ENCODE measurements at places on chromosomes 1 and 21.

DNA sequence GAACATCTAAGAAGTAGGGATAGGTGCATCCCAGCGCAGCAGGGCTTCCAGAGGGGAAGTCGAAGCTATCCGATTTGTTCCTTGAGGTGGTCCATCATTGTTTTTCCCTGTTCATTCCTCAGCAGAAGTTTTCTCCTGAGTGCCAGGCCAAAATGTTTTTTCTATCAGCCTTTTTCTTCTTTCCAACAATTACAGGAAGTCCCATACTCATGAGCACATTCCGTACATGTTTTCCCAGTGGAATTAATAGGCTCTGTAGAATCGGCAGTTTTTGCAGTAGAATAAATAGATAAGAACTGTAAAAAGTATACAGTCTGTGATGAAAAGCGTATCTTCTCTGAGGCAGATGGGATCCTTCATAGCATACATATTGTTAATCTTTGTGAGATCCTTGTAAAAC lies 24.8 kb downstream of the CD101 start:
- no peak overlapping the region for H3K4me3 ChIP-seq
- no peaks in the 10 kb centered on the region for H3K27me3 ChIP-seq
- DNase-seq, result no peak
- H3K4me1 ChIP-seq, result peaks cover 10% of the 10 kb centered on the region

DNA sequence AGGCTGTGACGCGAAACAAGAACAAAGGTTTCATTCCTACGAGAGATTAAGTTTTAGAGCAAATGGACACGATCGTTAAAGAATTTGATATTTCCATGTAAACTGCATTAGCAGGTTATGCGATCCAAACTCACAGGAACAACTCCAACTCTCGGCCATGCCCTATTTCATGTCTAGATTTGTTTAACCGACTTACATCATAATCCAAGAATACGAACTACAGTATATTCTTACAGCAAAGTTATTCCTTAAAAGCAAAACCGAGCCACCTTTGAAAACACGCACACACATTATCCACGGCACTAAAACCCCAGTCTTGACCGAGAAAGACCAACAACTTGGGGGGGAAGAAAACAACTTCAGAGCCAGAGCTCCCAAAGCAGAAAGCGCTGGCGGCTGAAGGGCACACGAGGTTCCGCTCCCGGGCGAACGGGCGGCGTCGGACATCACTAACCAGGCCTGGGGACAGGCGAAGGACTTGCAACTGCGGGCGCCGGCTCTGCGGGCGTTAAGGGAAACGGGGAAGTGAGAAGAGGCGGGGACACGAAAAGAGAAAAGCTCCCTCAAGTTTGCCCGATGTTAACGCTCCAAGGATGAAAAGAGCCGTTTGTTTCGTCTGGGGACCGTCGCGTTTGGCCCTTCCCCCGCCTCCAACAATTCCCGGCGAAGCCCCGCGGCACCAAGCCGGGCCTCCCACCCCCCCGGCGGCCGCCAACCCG lies 690 bp downstream of the B3GALNT2 start:
- H3K27ac ChIP-seq, result peak overlapping the region; percentile 100
- DNase-seq, result peak; percentile 70
- peak overlapping the region; percentile 93 for H3K4me3 ChIP-seq
- H3K36me3 ChIP-seq, result no peaks in the 10 kb centered on the region
- no peaks in the 10 kb centered on the region for H3K27me3 ChIP-seq

DNA sequence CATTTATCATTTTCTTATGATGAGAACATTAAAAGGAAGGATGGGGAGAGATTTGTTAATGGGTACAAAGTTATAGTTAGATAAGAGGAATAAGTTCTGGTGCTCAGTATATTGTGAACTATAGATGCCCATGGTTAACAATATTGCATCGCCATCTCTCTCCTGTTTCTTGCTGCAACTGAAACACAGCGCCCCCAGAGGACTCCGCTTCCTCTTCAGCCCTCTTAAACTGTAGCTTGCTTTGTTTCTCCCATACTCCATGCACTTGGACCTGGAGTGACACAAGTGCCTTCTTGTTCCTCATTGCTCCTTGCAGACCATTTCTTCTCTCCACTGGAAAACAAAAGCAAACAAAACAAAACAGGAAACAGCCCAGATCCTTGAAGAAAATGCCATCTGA lies 70.1 kb upstream of the NTPCR start:
- no peak overlapping the region for H3K27ac ChIP-seq
- DNase-seq, result no peak
- peaks cover 7% of the 10 kb centered on the region for H3K27me3 ChIP-seq
- no peaks in the 10 kb centered on the region for H3K36me3 ChIP-seq
- H3K4me1 ChIP-seq, result no peaks in the 10 kb centered on the region

GRCh38 chr1:163387146-163387545 lies 65.4 kb downstream of the NUF2 start:
- no peak overlapping the region for H3K4me3 ChIP-seq
- H3K4me1 ChIP-seq, result no peaks in the 10 kb centered on the region
- H3K27me3 ChIP-seq, result no peaks in the 10 kb centered on the region
- no peak overlapping the region for H3K27ac ChIP-seq

DNA sequence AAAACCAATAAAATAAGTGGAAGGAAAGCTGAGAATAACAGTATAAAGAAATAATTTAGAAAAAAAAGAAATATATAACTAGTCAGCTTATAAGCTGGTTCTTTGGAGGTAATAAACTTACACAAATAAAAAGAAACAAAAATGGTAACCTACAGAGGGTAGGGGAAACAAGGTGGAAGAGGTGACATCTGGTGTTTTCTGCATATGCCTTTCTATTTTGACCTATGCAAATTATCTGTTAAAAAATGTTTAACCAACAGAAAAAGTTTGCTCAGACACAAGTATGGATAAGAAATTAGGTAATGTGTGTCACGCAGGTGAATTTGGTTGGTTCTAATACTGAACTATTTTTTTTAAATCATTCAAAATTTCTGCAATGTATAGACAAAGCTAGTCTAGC lies 53.6 kb upstream of the DMRTA2 start:
- H3K4me3 ChIP-seq, result no peak overlapping the region
- no peaks in the 10 kb centered on the region for H3K27me3 ChIP-seq
- no peak overlapping the region for H3K27ac ChIP-seq
- H3K36me3 ChIP-seq, result peaks cover 36% of the 10 kb centered on the region

GRCh38 chr1:67997746-67998145 lies 52.7 kb downstream of the DIRAS3 start:
- no peaks in the 10 kb centered on the region for H3K4me1 ChIP-seq
- no peaks in the 10 kb centered on the region for H3K36me3 ChIP-seq
- no peak for DNase-seq

- H3K27me3 ChIP-seq, result no peaks in the 10 kb centered on the region
- H3K4me1 ChIP-seq, result peaks cover 61% of the 10 kb centered on the region
- H3K4me3 ChIP-seq, result peak overlapping the region; percentile 42
- H3K27ac ChIP-seq, result peak overlapping the region; percentile 75
- DNase-seq, result no peak
Observed at GRCh38 chr1:213166852-213167251, 115.8 kb downstream of the RPS6KC1 start.

GRCh38 chr1:184188037-184188436 lies 136.5 kb downstream of the TSEN15 start:
- H3K27me3 ChIP-seq, result no peaks in the 10 kb centered on the region
- H3K36me3 ChIP-seq, result no peaks in the 10 kb centered on the region
- H3K4me1 ChIP-seq, result no peaks in the 10 kb centered on the region
- DNase-seq, result no peak

- peaks cover 11% of the 10 kb centered on the region for H3K36me3 ChIP-seq
- H3K4me1 ChIP-seq, result peaks cover 28% of the 10 kb centered on the region
- H3K4me3 ChIP-seq, result no peak overlapping the region
- no peaks in the 10 kb centered on the region for H3K27me3 ChIP-seq
- DNase-seq, result no peak
Observed at GRCh38 chr1:226989085-226989920, 49.2 kb downstream of the COQ8A start.

GRCh38 chr1:185170291-185170848 lies 13.4 kb downstream of the SWT1 start:
- no peaks in the 10 kb centered on the region for H3K27me3 ChIP-seq
- H3K4me1 ChIP-seq, result no peaks in the 10 kb centered on the region
- no peak for DNase-seq
- peaks cover 65% of the 10 kb centered on the region for H3K36me3 ChIP-seq

DNA sequence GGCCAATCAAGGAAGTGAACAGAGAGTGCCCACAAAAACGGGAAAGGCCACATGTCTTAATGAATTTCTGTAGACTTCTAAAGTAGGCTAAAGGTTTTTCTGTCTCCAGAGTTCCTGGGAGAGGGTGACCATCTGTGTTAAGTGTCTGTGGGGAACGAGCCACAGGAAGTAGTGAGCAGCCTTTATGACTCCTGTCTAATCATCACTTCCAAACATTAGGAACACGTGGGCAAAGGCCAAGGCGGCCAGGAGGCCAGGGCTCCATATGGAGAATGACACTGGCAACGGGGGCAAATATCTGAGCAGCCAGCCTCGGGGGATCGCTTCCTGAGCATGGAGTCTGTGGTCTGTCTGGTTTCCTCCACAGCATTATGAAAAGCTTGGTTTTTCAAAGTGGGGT lies 7.1 kb downstream of the FAM89A start:
- peaks cover 25% of the 10 kb centered on the region for H3K27me3 ChIP-seq
- DNase-seq, result no peak
- H3K27ac ChIP-seq, result no peak overlapping the region
- no peaks in the 10 kb centered on the region for H3K4me1 ChIP-seq
- no peak overlapping the region for H3K4me3 ChIP-seq
- no peaks in the 10 kb centered on the region for H3K36me3 ChIP-seq

- no peaks in the 10 kb centered on the region for H3K4me1 ChIP-seq
- DNase-seq, result no peak
- H3K36me3 ChIP-seq, result no peaks in the 10 kb centered on the region
- no peaks in the 10 kb centered on the region for H3K27me3 ChIP-seq
Observed at GRCh38 chr1:156845055-156845952, 13.6 kb downstream of the INSRR start.

GRCh38 chr1:61635557-61635956 lies 89.4 kb downstream of the TM2D1 start:
- no peak overlapping the region for H3K27ac ChIP-seq
- H3K27me3 ChIP-seq, result no peaks in the 10 kb centered on the region
- no peak overlapping the region for H3K4me3 ChIP-seq
- no peaks in the 10 kb centered on the region for H3K36me3 ChIP-seq
